ENCODE measurements at places on chromosomes 3 and 15. TPM values are rescaled to one million over a fixed set of nuclear protein-coding genes. Genes with fewer than 3 reads are reported as not detected.

The GPR87 gene
- 0.43 TPM for total RNA-seq

DNA sequence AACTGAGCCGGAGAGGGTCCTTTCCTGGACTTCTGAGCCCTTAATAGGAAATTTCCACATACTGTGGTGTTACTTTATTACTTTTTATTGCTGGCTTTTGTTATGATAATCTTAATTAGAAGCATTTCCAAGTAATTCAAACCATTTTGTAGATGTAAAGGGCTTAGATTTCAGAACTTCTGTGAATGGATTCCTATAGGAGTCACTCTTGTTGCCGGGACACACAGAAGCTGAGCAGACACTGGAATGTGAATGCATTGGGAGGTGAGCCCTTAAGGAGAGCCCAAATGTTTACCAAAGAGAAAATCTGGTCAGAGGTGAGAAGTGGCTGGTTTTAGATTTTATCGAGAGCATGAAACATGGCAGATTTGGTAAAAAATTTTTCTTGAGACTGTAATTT lies 87.4 kb downstream of the FNDC3B start:
- DNase-seq: no peak

- peak; percentile 73 for DNase-seq
Measured at GRCh38 chr3:171375666-171376595, 84.3 kb downstream of the TNIK start.

DNA sequence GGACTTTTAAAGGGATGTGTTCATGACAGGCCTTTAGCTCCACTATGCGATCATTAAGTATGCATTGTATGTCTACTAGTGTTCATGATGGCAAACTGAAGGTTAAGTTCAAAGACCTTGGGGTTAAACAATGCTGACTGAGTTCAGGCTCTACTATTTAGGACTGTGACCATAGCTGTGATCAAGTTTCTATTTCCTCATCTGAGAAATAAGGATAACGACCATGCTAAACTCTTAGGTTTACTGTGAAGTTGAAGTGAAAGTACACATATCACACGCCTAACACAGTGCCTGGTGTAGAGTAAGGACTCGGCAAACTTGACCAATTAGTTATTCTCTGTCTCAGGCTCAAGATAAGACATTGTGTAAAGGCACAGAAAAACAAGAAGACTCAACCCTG lies 243.2 kb downstream of the MBNL1 start:
- no peak for DNase-seq
